ENCODE measurements at places on chromosomes 11 and 22.
A peak's percentile ranks its signal among the peaks of the same experiment; 100 is the strongest.

- DNase-seq = no peak
Measured at GRCh38 chr11:101264306-101264705, 134.7 kb upstream of the PGR start.

DNA sequence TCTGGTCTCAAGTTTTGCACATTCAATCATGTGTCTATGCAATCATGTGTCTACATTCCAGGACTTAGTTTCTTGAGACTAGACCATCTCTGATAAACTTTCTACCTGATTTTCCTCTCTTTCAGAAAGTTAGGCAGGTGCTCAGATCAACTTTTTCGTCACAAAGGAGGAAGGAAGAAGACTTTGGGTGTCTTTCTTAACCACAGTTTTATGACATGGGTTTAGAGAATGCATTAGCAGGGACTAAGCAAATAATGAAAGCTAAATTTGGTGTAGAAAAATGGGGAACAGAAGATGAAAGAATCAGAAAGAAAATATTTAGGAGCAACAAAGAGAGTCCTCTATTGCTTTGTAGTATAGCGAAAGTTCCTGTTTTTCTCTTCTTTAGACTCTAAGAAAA lies 7.7 kb upstream of the GLYATL1B start:
- DNase-seq = no peak

DNA sequence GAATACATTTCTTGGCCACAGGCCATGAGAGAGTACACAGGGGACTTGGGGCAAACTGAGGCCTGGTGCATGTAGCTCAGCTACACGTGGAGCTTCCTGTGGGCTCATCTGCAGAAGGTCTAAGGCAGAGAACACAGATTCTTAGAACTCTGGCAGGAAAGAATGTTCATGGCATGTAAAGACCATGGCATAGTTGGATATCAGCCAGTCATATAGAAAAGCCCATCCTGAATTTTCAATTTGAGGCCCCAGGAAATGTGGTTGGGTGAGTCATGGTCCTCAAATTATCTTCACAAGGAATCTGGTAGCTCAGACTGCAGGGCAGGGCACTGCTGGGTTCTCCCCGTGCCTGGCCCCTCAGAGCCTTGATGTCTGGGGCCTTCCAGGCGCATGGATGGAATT lies 13.7 kb upstream of the ST3GAL4 start:
- no peak for DNase-seq

DNA sequence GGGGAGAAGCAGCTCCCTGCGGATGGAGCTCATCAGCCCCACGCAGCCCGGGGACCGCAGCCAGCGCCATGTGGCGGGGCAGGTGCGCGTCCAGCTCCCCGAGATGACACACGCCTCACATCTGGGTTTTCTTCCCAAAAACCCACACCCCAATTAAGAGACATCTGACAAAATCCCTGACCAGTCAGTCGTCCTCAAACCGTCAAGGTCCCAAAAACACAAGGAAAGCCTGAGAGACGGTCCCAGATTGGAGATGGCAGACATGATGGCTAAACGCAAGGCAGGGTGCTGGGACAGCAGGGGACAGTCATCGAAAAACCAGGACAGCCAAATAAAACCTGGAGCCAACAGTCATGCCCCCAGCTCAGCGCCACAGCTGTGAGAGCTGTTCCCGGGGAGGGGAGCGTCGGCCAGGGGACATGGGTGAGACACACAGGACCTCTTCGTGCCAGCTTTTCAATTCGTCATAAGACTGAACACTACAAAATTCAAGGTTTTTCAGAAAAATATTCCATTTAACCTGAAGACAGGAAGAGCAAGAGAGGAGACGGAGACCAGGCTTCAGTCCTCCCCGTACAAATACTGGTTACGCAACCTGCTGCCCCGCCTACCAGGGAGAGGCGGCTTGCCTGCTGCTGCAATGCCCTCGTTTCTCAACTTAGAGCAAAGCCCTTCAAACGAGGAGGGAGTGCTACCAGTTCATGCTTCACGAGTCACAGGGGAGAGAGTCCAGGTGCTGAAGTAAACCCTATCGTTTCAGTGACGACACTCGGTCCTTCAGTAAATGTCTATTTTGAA lies 10.5 kb downstream of the TOLLIP start:
- DNase-seq = peak; percentile 48

DNA sequence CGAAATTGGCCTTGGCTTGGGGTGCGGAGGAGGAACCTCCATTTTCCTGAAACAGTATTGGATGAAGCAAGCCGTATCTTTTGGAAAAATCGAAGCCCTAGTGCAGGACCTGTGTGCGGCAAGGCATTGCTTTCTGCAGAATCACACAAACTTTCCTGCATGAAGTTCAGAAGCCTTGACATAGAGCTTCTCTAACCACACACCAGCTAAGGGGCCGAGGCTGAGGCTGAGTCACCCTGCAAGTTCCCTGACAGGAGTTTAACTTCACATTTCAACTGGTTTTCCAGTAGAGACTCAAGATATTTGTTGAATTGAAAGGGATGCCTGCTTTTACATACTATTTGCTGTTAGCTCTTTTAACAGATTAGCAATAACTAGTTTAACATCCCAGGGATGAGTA lies 67.8 kb downstream of the TCF20 start:
- no peak for DNase-seq

GRCh38 chr11:68654978-68655377 lies 29.4 kb upstream of the GAL start:
- DNase-seq = no peak

GRCh38 chr11:27965559-27965958 lies 142.4 kb downstream of the KIF18A start:
- no peak for DNase-seq

GRCh38 chr11:36790526-36790925 lies 192.5 kb upstream of the RAG2 start:
- no peak for DNase-seq

GRCh38 chr11:61294717-61295595 lies at the start of gene VWCE:
Gene VWCE, minus strand, starts transcription at chr11:61295316. Its CDS starts 279 bp downstream, at chr11:61295037.
- peak; percentile 37 for DNase-seq

GRCh38 chr11:96413408-96413807 lies 23.6 kb downstream of the JRKL start:
- DNase-seq = no peak
